Esophagus mucosa (tissue), 1 donor: ENCODE measurements at places on chromosomes 13 and 19. TPM values are rescaled to one million over a fixed set of nuclear protein-coding genes. Genes with fewer than 3 reads are reported as not detected.

Gene FFAR1
- not detected for total RNA-seq

Gene NPAS1
- 0.52 TPM for total RNA-seq

Gene ADPRHL1
- total RNA-seq: 2.5 TPM

Gene SSC5D
- 0.24 TPM for total RNA-seq

Gene COMP
- total RNA-seq: 0.16 TPM

Gene RUVBL2
- total RNA-seq: 79.0 TPM

Gene DOCK6
- total RNA-seq: 49.1 TPM

Gene TMEM145
- 0.20 TPM for total RNA-seq

Gene PNMA8A
- 0.12 TPM for total RNA-seq

Gene ZNF575
- total RNA-seq: 0.72 TPM

Gene CNFN
- 1,078 TPM for total RNA-seq

Gene RAB8A
- total RNA-seq: 57.9 TPM

Gene KLK5
- 93.9 TPM for total RNA-seq

Gene EHD2
- total RNA-seq: 37.0 TPM

Gene GFY
- total RNA-seq: not detected

Gene KLK7
- 146 TPM for total RNA-seq

Gene CGB8
- not detected for total RNA-seq

Gene ZNF583
- 0.48 TPM for total RNA-seq

Gene RFPL4AL1
- total RNA-seq: not detected

Gene CCDC169
- 0.40 TPM for total RNA-seq

Gene NEK3
- total RNA-seq: 4.3 TPM

Gene NEK5
- 0.16 TPM for total RNA-seq

Gene IL4I1
- total RNA-seq: not detected

Gene TMEM59L
- 0.28 TPM for total RNA-seq

Gene ZNF547
- total RNA-seq: 1.4 TPM

Gene CASP14
- 0.16 TPM for total RNA-seq

Gene ZSWIM9
- total RNA-seq: 2.4 TPM

Gene PROZ
- total RNA-seq: not detected

Gene GRK1
- not detected for total RNA-seq

Gene ZNF90
- total RNA-seq: 0.96 TPM

Gene LIM2
- total RNA-seq: not detected
